ENCODE measurements at places on chromosomes 16 and 17.

- DNase-seq: no peak
Measured at GRCh38 chr16:86982912-86983311, 334.3 kb downstream of the C16orf95 start.

DNA sequence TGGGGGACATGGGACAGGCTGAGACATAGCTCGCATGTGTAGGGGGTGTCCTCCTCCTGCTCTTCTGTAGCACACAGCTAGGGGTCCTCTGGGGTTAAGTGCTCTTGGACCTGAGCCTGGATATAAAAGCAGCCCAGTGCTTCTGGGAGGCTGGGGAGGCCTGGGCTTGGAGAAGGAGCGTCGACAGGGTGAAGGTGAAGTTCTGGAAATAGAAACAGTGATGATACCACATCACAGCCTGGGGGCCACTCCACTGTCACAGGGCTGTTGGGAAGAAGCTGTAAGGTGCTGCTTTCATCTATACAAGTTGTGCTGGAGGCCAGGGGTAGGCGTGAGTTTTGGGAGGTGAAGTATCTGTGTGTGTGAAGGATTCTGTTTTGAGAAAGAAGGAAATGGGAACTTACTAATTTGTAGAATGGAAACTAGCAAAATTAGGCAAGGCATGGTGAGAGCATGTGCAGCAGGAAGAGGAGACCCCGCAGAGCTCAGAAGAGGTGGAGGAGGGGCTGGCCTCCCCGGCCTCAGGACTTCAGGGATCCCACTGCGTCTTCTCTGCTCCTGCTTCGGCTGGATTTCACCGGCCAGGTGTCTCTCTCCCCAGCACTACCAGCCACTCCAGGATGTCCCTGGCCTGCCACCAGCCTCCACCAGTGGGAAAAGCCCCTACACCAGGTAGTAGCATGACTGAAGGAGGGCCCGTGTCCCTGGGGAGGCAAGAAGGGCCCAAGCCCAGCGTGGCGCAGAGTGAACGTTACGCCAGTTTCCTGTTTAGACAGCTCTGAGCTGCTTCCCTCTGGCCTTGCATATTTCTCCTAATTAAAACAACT lies 19.4 kb downstream of the PLCG2 start:
- no peak for DNase-seq

GRCh38 chr17:13825526-13826040 lies 223.9 kb upstream of the HS3ST3A1 start:
- DNase-seq: no peak

DNA sequence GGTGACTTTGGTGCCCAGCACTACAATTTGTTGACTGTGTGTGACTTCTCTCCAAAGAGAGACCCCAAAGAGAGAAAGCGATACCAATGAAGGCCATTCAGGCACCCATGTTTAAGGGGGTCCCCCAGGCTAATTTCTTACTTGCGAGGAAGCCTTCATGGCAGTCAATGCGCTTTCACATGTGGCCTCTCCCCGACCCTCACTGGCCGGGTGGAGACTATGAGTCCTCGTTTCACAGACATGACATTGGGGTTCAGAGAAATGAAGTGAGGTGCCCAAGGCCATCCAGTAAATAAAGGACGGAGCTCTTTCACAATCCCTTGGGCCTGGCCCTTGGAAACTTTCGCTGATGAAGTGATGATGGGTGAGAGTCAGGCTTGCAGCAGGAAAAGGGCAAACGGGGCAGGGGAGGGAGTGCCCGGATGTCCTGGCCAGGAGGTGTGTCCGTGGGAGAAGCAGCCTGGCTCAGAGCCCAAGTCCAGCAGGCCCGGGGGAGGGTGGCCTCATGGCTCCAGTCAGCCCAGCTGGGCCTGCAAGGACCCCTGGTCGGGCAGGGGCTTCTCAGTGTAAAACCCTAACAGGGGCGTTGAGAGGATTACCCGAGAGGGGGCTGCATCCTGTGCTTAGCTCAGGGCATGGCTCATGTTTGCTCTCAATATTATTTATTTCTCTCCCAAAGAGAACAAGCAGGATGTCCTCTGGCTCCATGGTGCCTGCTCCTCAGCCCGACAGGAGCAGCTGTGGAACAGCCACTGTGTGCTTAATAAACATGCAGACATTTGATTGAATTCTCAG lies 14.7 kb downstream of the TBX2 start:
- DNase-seq: no peak

GRCh38 chr17:5819396-5819795 lies 235.1 kb upstream of the NLRP1 start:
- DNase-seq: no peak

DNA sequence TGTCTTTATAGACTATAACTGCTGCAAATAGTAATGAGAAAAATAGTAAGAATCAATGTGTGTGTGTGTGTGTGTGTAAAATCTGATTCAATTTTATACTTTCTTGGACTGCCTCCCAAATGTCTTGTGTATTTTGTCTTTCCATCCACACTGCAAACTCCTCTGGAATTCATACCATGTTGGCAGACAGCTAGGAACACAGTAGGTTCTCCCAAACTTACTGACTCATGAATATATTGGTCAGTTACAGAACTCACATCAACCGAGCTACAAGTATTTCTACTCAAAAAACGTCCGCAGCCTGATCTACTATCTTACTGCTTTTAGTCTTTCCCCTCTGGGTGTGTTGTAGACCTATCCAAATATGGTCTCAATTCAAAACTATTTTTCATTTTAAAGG lies 542.7 kb upstream of the PSMD7 start:
- no peak for DNase-seq

- no peak for DNase-seq
Measured at GRCh38 chr17:71409712-71410111, 711.1 kb upstream of the SOX9 start.

DNA sequence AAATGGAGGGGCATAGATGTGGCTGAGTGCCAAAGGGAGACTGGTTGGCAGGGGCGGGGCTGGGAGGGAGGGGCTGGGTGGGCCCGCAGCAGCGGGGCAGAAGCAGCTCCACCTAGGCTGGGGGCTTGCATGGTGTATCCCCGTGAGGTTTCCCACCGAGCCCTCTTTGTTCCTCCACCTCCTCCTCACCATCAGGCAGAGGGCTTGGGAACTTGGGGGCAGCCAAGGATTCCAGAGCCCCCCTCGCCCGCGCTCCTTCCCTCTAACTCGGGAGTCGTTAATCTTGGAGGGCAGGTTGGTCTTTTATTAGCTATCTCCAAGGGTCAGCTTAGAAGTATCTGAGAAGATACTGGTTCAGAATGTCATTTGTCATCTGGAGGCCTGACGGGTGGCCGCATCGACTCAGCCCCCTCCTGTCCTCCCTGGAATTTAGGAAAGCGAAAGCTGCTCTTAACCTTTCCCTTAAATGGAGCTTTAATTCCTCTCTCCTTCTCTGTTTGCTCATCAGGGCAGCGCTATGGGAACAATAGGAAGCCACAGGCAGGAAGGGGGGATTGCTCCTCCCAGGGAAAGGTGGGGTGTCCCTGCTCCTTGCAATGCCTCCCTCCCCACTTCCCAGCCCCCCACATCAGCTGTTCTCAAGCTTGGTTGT lies 274.3 kb upstream of the XYLT1 start:
- DNase-seq: no peak

DNA sequence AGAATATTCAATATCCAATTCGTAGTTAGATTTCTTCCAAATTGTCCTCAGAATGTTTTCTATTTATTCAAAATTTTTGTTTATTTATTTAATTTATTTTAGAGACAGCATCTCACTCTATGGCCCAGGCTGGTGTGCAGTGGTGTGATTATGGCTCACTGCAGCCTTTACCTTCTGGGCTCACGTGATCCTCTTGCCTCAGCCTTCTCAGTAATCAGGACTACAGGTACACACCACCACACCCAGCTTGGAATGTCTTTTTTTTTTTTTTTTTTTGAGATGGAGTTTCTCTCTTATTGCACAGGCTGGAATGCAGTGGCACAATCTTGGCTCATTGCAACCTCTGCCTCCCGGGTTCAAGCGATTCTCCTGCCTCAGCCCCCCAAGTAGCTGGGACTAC lies 3.5 kb upstream of the DRG2 start:
- DNase-seq: no peak

GRCh38 chr17:76772842-76773525 lies 35.1 kb downstream of the MFSD11 start:
- DNase-seq: no peak

DNA sequence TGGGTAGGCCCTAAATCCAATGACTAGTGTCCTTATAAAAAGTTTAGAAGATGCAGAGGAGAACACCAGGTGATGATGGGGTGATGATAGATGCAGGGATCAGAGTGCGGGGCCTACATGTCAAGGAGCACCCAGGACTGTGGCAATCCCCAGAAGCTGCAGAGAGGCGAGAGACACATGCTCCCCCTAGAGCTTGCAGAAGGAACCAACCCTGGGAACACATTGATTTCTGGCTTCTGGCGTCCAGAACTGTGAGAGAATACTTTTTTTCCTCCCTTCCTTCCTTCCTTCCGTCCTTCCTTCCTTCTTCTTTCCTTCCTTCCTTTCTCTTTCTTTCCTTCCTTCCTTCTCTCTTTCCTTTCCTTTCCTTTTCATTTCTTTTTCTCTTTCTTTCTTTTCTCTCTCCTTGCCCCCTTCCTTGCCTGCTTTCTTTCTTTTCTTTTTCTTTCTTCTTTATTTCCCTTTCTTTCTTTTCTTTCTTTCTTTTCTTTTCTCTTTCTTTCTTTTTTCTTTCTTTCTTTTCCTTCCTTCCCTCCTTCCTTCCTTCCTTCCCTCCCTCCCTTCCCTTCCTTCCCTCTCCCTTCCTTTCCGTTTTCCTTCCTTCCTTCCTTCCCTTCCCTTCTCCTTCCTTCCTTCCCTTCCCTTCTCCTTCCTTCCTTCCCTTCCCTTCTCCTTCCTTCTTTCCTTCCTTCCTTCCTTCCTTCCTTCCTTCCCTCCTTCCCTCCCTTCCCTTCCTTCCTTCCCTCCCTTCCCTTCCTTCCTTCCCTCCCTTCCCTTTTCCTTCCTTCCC lies 134.3 kb downstream of the HAPSTR1 start:
- no peak for DNase-seq

DNA sequence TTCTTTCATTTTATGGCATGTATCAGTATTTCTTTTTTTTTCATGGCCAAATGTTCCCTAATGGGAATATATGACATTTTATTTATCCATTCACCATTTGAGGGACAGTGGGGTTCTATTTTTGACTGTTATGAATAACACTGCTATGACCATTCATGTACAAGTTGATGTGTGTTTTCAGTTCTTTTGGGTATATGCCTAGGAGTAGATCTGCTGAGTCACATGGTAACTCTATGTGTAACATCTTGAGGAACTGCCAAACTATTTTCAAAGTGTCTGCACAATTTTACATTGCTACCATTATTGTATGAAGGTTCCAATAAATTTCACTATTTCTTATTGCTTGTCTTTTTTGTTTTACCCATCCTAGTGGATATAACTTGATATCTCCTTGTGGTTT lies 223.0 kb downstream of the TANC2 start:
- no peak for DNase-seq

DNA sequence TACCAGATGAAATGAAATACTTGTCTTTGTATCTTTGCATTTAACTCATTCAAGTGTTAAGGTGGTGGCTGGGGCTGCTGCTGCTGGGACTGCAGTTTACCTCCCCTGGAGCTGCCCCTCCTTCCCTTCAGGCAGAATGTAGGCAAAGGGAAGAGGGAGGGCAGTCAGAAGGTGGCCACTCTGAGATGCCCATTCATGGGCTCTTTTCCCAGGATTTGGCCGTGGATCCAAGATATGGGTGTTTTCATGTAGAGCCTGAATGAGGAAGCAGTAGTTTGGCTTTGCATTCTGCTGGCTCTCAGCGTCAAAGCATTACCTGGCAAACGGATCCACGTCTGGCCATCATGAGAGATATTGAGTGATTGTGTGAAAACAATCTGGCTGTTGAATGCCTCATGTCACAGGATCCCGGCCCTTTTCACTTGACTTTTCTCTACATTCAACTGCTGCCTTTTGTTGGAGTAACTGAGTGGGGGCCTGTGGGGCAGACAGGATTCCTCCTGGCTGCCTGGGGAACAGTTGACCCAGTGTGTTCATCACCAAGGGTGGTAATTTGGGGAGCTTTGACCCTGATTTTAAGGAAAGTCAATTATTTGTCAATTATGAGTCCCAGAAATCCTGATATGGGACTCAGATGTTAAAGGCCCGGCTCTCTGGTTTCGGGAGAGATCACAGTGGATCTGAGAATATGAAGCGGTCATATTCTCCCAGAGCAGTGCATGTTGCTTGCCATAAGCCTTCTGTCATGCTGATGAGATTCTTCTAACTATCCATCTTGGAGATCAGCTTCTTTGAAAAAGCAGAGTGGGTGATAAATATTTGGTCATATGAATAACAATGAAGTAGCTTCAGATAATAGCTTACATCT lies 236.8 kb downstream of the IRX3 start:
- no peak for DNase-seq

DNA sequence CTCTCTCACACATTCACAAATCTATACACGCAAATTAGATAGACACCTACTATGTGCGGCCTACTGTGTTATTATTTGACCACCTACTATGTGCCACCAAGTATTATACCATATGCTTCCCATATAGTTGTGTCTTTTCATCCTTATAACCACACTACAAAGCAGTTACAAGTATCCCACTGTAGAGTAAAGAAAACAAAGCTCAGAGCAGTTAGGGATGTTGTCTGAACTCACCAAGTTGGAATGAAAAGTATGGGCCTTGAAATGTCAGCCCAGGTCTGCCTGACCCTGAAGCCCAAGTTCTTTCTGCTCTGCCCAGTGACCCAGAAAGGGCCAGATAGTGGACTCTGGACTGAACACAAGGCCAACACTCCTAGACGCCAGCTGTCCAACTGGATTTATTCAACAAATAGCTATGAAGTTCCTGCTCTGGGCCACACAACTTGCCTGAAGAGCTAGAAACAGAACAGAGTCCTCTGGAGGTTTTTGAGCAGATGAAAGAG lies 8.5 kb downstream of the KRT37 start:
- no peak for DNase-seq

- no peak for DNase-seq
Measured at GRCh38 chr16:9903-10665, 43.3 kb downstream of the POLR3K start.

- no peak for DNase-seq
Measured at GRCh38 chr16:10763456-10763855, 19.8 kb downstream of the NUBP1 start.

DNA sequence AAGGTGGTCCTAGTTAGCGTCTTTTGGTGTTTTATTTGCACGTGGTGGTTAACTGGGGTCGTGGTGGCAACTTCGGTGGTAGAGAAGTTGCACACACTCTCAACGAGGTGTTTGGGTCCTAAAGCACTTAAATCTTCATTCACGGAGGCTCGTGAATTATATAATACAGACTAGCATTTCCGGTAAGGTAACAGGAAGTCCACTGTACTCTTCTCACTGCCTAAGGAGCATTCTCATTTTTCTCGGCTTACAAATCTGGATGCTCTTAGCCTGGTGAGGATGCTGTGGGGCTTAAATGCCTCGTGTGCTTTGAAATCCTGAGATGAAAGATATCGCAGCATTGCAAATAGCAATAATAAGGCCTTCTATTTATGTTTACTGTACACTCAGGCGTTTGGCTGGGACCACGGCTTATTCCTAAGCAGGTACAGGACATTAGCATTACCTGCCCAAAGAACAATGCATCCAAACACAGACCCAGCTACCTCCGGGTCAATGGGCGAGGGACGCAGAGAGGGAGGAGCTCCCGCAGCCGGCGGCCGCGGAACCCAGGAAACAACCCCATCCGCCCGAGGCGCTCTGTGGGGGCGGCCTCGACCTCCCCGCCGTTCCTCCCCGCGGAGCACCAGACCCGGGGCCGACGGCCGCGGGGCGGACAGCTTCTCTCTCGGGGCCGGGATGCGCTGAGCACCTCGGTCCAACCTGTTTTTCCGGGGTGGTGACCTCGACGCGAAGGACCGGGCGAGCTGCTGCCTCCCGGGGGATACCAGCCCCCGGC lies 856 bp downstream of the DNAJA2 start:
- no peak for DNase-seq

All from hippocampal formation (tissue), 2 donors.